ENCODE measurements at places on chromosomes 12 and 14. TPM values are rescaled to one million over a fixed set of nuclear protein-coding genes. Genes with fewer than 3 reads are reported as not detected.

DNA sequence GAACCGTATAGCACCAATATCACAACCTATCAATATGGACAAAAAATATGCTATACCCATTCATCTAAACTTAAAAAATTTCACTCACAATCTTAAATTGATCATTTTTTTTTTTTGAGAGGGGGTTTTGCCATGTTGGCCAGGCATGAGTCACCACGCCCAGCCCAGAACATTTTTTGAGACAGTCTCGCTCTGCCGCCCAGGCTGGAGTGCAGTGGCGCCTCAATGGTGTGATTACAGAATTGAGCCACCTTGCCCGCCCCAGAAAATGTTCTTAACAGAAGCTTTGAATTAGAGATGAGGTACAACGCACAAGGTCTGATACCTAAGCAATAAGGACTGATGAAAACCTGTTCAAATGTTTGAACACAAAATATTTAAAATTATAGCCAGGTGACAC, 15.8 kb upstream of the ATP5F1B start:
- H3K27me3 ChIP-seq, result no peaks in the 10 kb centered on the region
- H3K27ac ChIP-seq, result no peak overlapping the region

Gene EFS
- total RNA-seq, result 2.2 TPM

DNA sequence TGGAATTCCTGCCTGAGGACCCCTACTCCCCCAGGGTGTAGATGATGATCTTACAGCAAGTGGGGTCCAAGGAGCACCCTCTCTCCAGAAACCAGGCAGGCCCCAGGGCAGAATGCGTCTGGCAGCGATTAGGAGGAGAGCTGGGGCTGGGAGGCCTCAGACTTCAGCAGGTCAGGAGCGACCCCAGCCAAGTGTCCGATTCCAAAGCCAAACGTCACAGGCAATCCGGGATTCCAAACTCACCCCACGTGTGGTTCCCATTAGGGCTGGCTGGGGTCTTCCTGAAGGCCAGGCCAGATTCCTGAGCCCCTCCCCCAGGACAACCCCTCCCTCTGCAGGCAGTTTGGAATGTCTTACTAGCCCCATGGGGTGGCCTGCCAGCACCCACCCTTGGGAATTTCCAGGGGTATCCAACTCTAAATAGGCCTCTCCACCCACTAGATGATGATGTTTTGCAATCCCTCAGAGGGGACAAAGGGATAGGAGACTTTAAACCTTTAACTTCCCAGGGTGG, 17.3 kb upstream of the FIGNL2 start:
- DNase-seq, result no peak
- no peak overlapping the region for H3K27ac ChIP-seq
- H3K4me3 ChIP-seq, result no peak overlapping the region
- H3K36me3 ChIP-seq, result no peaks in the 10 kb centered on the region
- H3K27me3 ChIP-seq, result peaks cover 62% of the 10 kb centered on the region

DNA sequence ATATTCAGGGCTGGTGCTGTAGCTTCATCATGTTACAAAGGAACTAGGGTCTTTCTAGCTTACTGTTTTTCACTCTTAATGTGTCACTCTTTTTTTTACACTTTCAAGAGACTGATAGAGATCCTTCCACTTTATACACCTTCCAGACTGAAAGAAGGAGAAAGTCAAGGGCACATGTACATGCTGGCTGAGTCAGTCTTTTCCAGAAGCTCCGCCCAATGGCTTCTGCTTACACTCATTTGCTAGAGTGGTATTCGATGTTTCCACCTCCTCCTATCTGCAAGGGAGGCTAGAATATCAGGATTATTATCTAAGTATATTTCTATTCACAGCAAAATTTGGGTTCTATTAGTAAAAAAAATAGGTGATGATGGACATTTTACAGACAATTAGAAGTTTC, 325.8 kb upstream of the OR4E1 start:
- no peaks in the 10 kb centered on the region for H3K27me3 ChIP-seq
- no peaks in the 10 kb centered on the region for H3K4me1 ChIP-seq
- no peak overlapping the region for H3K4me3 ChIP-seq
- H3K27ac ChIP-seq, result no peak overlapping the region
- H3K36me3 ChIP-seq, result no peaks in the 10 kb centered on the region

GRCh38 chr14:60085085-60085484, 6.6 kb upstream of the PCNX4 start:
- H3K36me3 ChIP-seq, result no peaks in the 10 kb centered on the region
- H3K4me3 ChIP-seq, result no peak overlapping the region
- no peak overlapping the region for H3K27ac ChIP-seq
- H3K27me3 ChIP-seq, result no peaks in the 10 kb centered on the region
- no peaks in the 10 kb centered on the region for H3K4me1 ChIP-seq

All from IMR-90 (cell line).